ENCODE measurements at places on chromosomes 6 and 20. TPM values are rescaled to one million over a fixed set of nuclear protein-coding genes. Genes with fewer than 3 reads are reported as not detected.

- no peak for DNase-seq
Observed at GRCh38 chr6:162372106-162372505, 355.5 kb downstream of the PRKN start.

GRCh38 chr20:13436530-13436929 lies 202.2 kb downstream of the TASP1 start:
- DNase-seq: no peak

DNA sequence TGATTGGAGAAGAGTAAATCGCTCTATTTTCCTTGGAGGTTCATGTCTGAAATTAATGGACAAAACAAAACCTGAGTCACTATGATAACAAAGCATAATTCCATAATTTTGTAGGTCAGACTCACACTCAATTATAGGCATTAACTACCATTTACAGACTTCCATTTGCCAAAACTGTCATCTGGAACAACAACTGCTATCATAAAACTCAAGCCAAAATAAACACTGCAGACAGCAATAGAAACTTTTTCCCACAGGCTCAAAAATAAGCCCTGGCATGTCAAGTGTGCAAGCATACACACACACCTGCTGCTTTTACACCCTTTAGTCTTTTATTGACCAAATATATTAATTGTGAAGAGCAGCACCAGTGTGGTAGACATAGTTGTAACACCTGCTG lies 7.1 kb downstream of the MRPS10 start:
- no peak for DNase-seq

Gene OR2J3
- total RNA-seq: not detected

Gene ADGRG6
- total RNA-seq: 18.4 TPM

Gene SIRPB1
- 45.6 TPM for total RNA-seq

Gene PDE10A
- total RNA-seq: 6.2 TPM

All from lung (tissue), 17 donors.